ENCODE measurements at places on chromosomes 5 and 9. TPM values are rescaled to one million over a fixed set of nuclear protein-coding genes. Genes with fewer than 3 reads are reported as not detected.

GRCh38 chr5:143373076-143373475 lies 30.4 kb downstream of the NR3C1 start:
- peaks cover 71% of the 10 kb centered on the region for H3K4me1 ChIP-seq
- DNase-seq = no peak
- H3K27me3 ChIP-seq = no peaks in the 10 kb centered on the region
- no peak overlapping the region for H3K4me3 ChIP-seq
- no peaks in the 10 kb centered on the region for H3K36me3 ChIP-seq

GRCh38 chr5:893711-894110 lies 1.0 kb downstream of the TRIP13 start:
- H3K4me3 ChIP-seq = no peak overlapping the region
- no peak overlapping the region for H3K27ac ChIP-seq
- no peak for DNase-seq
- H3K4me1 ChIP-seq = no peaks in the 10 kb centered on the region
- no peaks in the 10 kb centered on the region for H3K27me3 ChIP-seq

DNA sequence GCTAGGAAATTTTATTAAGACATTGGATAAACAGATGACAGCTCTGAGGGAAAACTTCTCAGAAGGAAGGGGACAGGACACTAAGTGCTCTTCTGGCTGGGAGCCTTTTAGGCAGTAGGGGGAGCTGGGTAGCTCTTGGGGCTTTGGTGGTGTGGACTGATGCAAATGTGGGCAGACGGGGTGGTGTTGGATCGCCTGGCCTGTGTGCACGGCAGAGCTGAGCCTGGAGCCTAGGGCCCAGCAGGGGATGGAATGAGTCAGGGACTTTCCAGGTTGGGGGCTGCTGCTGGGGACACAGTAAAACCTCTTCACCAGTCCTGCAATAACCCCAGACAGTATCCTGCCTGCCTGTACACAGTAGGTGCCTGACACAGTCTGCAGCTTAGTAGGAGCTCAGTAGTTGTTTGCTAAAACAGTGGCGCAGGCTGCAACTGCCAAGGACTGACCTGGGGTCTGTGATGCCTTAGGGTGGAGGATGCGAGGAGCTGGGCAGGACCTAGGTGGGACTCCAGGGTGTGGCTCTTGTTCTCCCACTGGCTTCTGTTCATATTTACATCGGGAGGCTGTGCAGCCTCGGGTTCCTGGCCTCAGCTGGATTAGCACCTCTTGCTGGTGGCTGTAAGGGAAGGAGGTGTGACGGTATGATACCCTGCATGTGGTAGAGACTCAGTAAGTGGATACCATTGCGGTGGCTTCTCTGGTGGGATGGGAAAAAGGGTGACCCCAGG lies 83.8 kb downstream of the DAB2IP start:
- no peak overlapping the region for H3K4me3 ChIP-seq
- peak overlapping the region; percentile 85 for H3K27ac ChIP-seq
- H3K27me3 ChIP-seq = no peaks in the 10 kb centered on the region
- no peak for DNase-seq

GRCh38 chr9:127264462-127265219 lies at the start of gene GARNL3:
Gene GARNL3, plus strand, starts transcription at chr9:127264774. Its CDS starts 104 bp downstream, at chr9:127264878.
- H3K27ac ChIP-seq = no peak within 1 kb of the TSS
- no peak for DNase-seq
- H3K4me1 ChIP-seq = peaks cover 11% of the 10 kb centered on the region

- H3K4me1 ChIP-seq = no peaks in the 10 kb centered on the region
- DNase-seq = no peak
- H3K27ac ChIP-seq = no peak overlapping the region
- no peak overlapping the region for H3K4me3 ChIP-seq
- H3K36me3 ChIP-seq = no peaks in the 10 kb centered on the region
- H3K27me3 ChIP-seq = no peaks in the 10 kb centered on the region
Measured at GRCh38 chr5:88594441-88594840, 288.5 kb downstream of the MEF2C start.

Gene ADAMTS12
- 9.3 TPM for total RNA-seq

Gene TAF11L5
- not detected for total RNA-seq

- peaks cover 16% of the 10 kb centered on the region for H3K4me1 ChIP-seq
- peak; percentile 65 for DNase-seq
Measured at GRCh38 chr9:128341435-128341849, 1.1 kb downstream of the SLC27A4 start.

DNA sequence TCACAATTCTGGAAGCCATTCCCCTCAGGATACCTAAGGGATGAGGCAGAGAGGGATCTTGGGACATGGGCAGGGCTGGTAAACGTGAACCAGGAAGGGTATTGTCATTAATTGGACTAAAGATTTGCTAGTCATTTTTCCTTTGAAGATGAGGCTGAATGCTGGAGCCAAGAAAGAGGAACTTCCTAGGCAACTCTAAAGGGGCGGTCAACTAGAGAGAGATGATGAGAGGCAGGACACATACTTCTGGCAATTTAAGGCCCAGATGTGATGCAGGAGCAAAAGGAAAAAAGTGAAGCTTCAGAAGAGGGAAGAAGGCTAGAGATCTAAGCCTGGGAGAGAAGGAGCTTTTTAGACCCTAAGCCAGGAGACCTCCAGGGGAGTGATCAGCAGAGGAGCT lies 5.6 kb downstream of the GBA2 start:
- peaks cover 25% of the 10 kb centered on the region for H3K4me1 ChIP-seq
- no peak for DNase-seq
- no peak overlapping the region for H3K27ac ChIP-seq
- no peak overlapping the region for H3K4me3 ChIP-seq
- peaks cover 19% of the 10 kb centered on the region for H3K36me3 ChIP-seq

GRCh38 chr5:78627766-78628165 lies 20.8 kb downstream of the LHFPL2 start:
- H3K4me3 ChIP-seq = no peak overlapping the region
- H3K27me3 ChIP-seq = no peaks in the 10 kb centered on the region
- DNase-seq = no peak
